ENCODE measurements at places on chromosomes 1 and 21. TPM values are rescaled to one million over a fixed set of nuclear protein-coding genes. Genes with fewer than 3 reads are reported as not detected.

Gene MUL1
- 42.9 TPM for total RNA-seq

DNA sequence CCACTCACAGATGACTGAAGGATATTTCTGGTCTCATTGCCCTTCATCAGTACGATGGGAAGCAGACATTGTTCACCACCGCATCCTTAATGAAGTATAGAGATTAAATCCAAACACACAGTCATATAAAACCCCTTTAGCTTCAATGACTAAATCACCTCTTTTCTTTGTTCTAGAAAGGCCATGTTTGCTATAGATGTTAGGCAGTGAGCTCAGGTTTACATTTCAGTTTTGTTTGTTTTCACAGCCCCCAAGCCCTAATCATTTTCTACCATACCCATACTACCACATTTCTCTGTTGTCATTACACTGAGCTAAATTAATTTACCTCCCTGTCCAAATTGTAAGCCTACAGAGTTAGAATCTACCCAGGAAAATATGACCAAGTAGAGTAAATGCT, 385.1 kb downstream of the NTNG1 start:
- H3K4me3 ChIP-seq, result no peak overlapping the region
- H3K27me3 ChIP-seq, result no peaks in the 10 kb centered on the region
- no peak for DNase-seq
- H3K4me1 ChIP-seq, result no peaks in the 10 kb centered on the region
- H3K36me3 ChIP-seq, result no peaks in the 10 kb centered on the region
- H3K27ac ChIP-seq, result no peak overlapping the region

GRCh38 chr1:219908170-219908569, 20.2 kb downstream of the SLC30A10 start:
- no peaks in the 10 kb centered on the region for H3K27me3 ChIP-seq
- H3K27ac ChIP-seq, result no peak overlapping the region
- no peak overlapping the region for H3K4me3 ChIP-seq
- no peaks in the 10 kb centered on the region for H3K36me3 ChIP-seq

- no peaks in the 10 kb centered on the region for H3K4me1 ChIP-seq
- no peak overlapping the region for H3K4me3 ChIP-seq
Measured at GRCh38 chr1:84373436-84374141, 24.7 kb upstream of the DNASE2B start.

GRCh38 chr1:221138516-221138915, 259.3 kb downstream of the HLX start:
- DNase-seq, result no peak
- H3K27ac ChIP-seq, result no peak overlapping the region
- no peak overlapping the region for H3K4me3 ChIP-seq
- no peaks in the 10 kb centered on the region for H3K36me3 ChIP-seq

DNA sequence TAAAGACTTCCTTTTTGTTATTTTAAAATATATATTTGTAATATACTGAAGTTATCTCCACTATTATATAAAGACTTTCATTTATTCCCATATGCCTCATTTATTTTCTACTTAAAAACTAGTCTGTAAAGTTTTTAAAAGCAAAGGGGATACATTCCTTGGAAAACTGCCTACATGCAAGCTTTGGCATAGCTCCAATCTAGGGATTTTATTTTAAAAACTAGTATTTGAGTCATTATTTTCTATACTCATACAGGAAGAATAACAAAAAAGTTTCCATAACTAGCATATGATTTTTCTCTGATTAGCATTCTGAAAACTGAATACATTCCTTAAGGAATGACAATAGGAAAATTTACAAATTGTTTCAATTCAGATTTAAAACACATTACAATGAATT, 88.9 kb downstream of the COL24A1 start:
- H3K27me3 ChIP-seq, result no peaks in the 10 kb centered on the region
- no peaks in the 10 kb centered on the region for H3K36me3 ChIP-seq
- H3K27ac ChIP-seq, result no peak overlapping the region
- no peak overlapping the region for H3K4me3 ChIP-seq
- H3K4me1 ChIP-seq, result no peaks in the 10 kb centered on the region

- H3K27me3 ChIP-seq, result no peaks in the 10 kb centered on the region
- H3K27ac ChIP-seq, result no peak overlapping the region
- no peak overlapping the region for H3K4me3 ChIP-seq
Measured at GRCh38 chr1:101451888-101452287, 215.1 kb downstream of the S1PR1 start.

Gene IGFN1
- not detected for total RNA-seq

Gene AMPD1
- total RNA-seq, result 1.2 TPM

DNA sequence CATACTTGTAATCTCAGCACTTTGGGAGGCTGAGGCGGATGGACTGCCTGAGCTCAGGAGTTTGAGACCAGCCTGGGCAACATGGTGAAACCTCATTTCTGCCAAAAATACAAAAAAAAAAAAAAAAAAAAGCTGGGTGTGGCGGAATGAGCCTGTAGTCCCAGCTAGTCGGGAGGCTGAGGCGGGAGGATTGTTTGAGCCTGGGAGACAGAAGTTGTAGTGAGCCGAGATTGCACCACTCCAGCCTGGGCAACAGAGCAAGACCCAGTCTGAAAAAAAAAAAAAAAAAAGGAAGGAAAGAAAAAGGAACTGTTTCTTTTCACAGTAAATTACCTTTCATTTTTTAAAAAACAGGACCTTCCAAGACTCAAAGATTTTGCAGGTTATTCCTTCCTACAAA, 29.5 kb downstream of the LIN9 start:
- no peak overlapping the region for H3K4me3 ChIP-seq
- H3K4me1 ChIP-seq, result no peaks in the 10 kb centered on the region
- DNase-seq, result no peak
- H3K27ac ChIP-seq, result no peak overlapping the region
- H3K27me3 ChIP-seq, result no peaks in the 10 kb centered on the region

Gene NIT1
- total RNA-seq, result 129 TPM

GRCh38 chr1:246753670-246754535, 29.7 kb downstream of the SCCPDH start:
- H3K36me3 ChIP-seq, result peaks cover 5% of the 10 kb centered on the region
- no peak overlapping the region for H3K27ac ChIP-seq
- H3K4me3 ChIP-seq, result no peak overlapping the region
- peak; percentile 54 for DNase-seq

Gene SERTAD4
- total RNA-seq, result 0.18 TPM

DNA sequence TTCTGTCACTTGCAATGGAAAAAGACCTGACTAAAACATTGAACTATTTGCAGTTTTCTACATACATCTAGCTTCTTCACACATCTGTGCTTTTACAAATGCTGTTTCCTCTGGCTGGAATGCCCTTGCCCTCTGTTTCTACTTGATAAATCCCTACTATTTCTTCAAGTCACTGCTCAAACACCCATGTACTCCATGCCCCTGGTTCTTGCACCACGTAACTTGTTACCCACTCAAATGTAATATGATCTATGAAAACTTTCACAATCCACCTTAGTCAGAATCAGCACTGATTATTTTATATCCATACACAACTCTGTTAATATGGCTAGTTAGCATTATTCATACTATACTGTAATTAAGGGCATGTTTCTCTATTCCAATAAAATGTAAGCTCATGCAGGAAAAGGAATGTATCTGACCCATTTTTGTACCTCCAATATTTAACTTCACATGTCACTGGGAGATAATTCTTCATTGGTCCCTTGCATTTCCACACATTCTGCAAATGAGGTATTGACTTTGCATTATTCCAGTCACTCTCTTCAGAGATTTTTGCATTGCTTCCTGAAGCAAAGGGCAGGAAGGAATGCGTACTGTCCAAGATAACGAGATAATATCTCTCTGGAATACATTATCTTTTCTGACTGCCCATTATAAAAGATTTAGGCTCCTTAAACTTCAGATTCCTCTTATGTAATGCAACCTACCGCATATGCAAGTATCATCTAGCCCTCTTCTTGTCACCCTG, 158.3 kb downstream of the COL24A1 start:
- H3K27me3 ChIP-seq, result no peaks in the 10 kb centered on the region
- no peaks in the 10 kb centered on the region for H3K4me1 ChIP-seq
- DNase-seq, result no peak
- H3K27ac ChIP-seq, result no peak overlapping the region
- no peaks in the 10 kb centered on the region for H3K36me3 ChIP-seq

GRCh38 chr1:2377751-2378440, 13.5 kb downstream of the MORN1 start:
- peaks cover 10% of the 10 kb centered on the region for H3K4me1 ChIP-seq
- DNase-seq, result peak; percentile 36
- H3K4me3 ChIP-seq, result no peak overlapping the region
- no peak overlapping the region for H3K27ac ChIP-seq
- no peaks in the 10 kb centered on the region for H3K27me3 ChIP-seq
- no peaks in the 10 kb centered on the region for H3K36me3 ChIP-seq

DNA sequence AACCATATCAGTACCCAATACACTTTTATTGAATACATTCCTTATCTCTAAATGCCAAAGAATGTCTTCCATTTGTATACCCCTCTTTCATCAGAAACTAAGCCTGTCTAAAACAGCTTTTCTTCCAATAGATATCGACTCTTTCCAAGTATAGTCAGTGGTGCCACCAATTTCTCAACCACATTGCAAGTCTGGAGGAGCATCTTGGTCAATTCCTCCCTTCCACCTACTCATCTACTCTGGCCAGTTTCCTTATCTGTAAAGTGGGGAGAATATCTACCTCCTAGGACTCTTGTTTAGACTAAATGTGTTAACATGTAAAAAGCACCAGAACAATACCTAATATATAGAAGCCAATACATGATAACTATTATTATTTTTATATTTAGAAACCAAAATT, 28.5 kb upstream of the FGGY start:
- H3K36me3 ChIP-seq, result no peaks in the 10 kb centered on the region
- no peaks in the 10 kb centered on the region for H3K27me3 ChIP-seq
- H3K4me1 ChIP-seq, result no peaks in the 10 kb centered on the region
- no peak for DNase-seq

DNA sequence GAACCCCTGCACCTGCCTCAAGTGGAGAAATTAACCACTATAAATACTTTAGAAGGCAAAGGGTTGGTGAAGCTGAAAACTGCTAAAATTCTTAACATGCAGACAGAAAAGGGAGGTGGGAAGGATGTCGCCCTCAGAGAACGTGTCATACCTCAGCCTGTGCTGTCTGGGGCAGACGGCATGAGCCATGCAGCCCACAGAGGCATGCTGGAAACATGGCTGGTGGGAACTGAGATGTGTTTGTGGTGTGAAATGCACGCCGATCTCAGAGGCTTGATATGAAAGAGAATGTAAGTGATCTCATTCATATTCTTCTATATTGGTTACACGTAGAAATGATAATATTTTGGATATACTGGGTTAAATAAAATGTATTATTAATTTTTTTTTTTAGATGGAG, 16.3 kb downstream of the AGPAT3 start:
- H3K36me3 ChIP-seq, result no peaks in the 10 kb centered on the region
- DNase-seq, result no peak
- H3K27ac ChIP-seq, result no peak overlapping the region
- H3K27me3 ChIP-seq, result no peaks in the 10 kb centered on the region

DNA sequence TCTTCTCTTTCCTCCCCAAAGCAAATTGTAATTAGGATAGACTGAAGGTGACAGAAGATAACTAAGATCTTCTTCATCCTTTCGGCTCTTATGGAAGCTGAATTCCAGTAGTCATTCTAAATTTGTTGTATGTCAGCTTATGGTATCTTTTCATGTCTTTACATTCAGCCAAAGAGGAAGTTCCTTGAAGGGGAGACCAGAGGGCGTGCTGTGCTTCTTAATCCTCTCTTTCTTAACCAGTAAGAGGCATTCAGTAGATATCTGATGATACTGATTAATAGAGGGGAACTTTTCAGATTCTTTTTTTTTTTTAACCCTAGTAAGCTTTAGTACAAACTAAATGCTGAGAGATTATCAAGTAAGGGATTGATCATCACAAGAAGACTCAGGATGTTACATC, 102.3 kb downstream of the OSBPL9 start:
- H3K27me3 ChIP-seq, result no peaks in the 10 kb centered on the region
- no peak for DNase-seq
- no peaks in the 10 kb centered on the region for H3K4me1 ChIP-seq
- no peak overlapping the region for H3K27ac ChIP-seq

Gene MIXL1
- total RNA-seq, result not detected

DNA sequence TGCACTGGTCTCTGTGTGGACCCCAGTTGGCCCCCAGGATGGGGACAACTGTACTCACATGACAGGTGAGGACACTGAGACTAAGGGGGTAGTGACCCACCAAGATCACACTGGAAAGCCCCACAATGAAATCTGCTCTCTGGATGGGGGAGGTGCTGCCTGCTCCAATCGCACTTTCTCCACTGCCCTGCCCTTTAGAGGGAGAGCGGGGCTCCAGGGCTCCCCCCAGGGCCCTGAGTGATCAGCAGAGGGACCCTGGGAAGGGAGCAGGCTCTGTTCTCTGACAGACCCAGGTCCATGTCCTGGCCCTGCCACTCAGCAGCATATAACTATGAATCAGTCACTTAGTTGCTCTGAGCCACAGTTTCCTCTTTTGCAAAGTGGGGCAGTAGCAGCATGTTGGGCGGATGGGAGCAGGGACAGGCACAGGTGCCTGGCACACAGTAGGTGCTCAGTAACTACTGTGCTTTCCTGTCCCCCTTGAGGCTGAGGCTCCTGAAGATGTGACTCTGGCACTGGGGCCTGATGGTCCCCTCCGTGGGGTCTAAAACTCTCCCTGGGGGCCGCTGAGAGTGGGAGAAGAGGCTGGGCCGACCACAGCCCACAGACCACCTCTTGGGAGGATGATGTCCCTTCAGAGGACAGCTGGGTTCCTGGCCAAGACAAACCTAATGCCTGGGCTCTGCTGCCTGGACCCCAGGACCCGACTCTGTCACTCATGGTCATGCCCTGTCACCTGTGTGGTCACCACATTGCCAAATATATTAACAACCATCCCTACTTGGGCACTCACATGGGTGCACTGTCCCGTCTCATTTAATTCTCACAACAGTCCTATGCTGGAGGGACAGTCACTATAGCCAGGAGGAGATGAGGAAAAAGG, 222.7 kb downstream of the PTPRU start:
- no peaks in the 10 kb centered on the region for H3K27me3 ChIP-seq
- H3K36me3 ChIP-seq, result no peaks in the 10 kb centered on the region
- no peak for DNase-seq
- no peaks in the 10 kb centered on the region for H3K4me1 ChIP-seq
- H3K27ac ChIP-seq, result no peak overlapping the region

GRCh38 chr1:205369701-205370123, 13.0 kb upstream of the KLHDC8A start:
- no peak for DNase-seq
- H3K27ac ChIP-seq, result no peak overlapping the region
- H3K4me3 ChIP-seq, result no peak overlapping the region
- no peaks in the 10 kb centered on the region for H3K4me1 ChIP-seq
- H3K36me3 ChIP-seq, result no peaks in the 10 kb centered on the region

Gene BEST4
- total RNA-seq, result 37.5 TPM

GRCh38 chr1:207306603-207307002, 14.9 kb upstream of the CD55 start:
- DNase-seq, result no peak
- H3K27ac ChIP-seq, result no peak overlapping the region
- no peak overlapping the region for H3K4me3 ChIP-seq
- no peaks in the 10 kb centered on the region for H3K27me3 ChIP-seq

DNA sequence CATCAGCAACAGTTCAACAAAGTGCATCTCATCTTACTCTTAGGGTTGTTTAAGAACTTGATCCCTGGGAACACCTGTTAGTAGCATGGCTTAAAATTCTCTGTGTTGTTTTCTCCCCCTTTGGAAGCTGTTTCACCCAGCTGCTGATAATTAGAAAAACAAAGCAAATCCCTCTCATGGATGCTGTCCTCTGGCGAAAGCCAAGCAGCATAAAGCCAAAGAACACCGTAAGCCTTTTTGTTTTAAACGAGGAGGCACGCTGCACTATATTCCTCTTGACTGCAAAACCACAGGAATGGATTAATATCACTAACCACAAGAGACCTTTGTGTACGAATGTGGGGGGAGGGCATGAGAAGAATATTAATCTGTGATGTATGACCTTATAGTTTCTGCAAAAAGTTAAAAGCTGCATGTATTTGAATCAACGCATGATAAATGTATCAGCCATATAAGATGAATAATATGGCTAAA, 923.2 kb downstream of the LTN1 start:
- no peak overlapping the region for H3K4me3 ChIP-seq
- H3K27ac ChIP-seq, result no peak overlapping the region
